Neural progenitor cell (in vitro differentiated cells): ENCODE measurements at places on chromosomes 11 and 22. TPM values are rescaled to one million over a fixed set of nuclear protein-coding genes. Genes with fewer than 3 reads are reported as not detected.

DNA sequence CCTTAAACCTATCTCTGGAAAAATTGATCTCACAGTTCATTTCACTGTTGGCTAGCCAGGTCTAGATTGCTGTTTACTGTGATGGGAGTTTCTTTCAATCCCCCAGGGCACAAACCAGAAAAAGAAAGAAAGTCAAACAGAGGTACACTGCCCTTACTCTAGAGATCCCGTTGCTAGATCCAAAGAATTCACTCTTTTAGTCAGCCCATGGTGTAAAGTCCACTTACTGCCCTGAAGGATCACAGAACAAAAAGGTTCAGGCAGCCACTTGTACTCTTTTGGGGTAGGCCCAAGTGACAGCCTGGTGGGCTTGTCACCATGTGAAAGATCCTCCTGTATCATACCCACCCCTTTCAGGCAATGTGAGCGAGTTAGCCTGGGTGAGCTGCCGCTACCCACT is 162.6 kb upstream of the CCDC179 start:
- no peaks in the 10 kb centered on the region for H3K27me3 ChIP-seq
- no peak for DNase-seq
- H3K36me3 ChIP-seq, result no peaks in the 10 kb centered on the region
- H3K27ac ChIP-seq, result no peak overlapping the region

DEUP1 gene
- not detected in 2 replicates for total RNA-seq

GRCh38 chr11:131944736-131945135 is 574.3 kb downstream of the NTM start:
- no peak overlapping the region for H3K4me3 ChIP-seq
- no peaks in the 10 kb centered on the region for H3K4me1 ChIP-seq
- no peaks in the 10 kb centered on the region for H3K36me3 ChIP-seq
- no peak for DNase-seq

GRCh38 chr11:110431051-110431672 is 1.4 kb downstream of the FDX1 start:
- peaks cover 5% of the 10 kb centered on the region for H3K4me1 ChIP-seq
- no peaks in the 10 kb centered on the region for H3K36me3 ChIP-seq
- H3K4me3 ChIP-seq, result peak overlapping the region; percentile 91
- no peak overlapping the region for H3K27ac ChIP-seq
- H3K27me3 ChIP-seq, result peaks cover 16% of the 10 kb centered on the region
- peak; percentile 4 for DNase-seq

GRCh38 chr11:108534274-108534882 is 36.2 kb upstream of the POGLUT3 start:
- H3K4me1 ChIP-seq, result peaks cover 18% of the 10 kb centered on the region
- no peak for DNase-seq
- H3K27ac ChIP-seq, result no peak overlapping the region
- no peaks in the 10 kb centered on the region for H3K36me3 ChIP-seq
- no peak overlapping the region for H3K4me3 ChIP-seq
- no peaks in the 10 kb centered on the region for H3K27me3 ChIP-seq

NPTXR gene
- total RNA-seq, result 0.99 and 2.5 TPM in 2 replicates

GRCh38 chr22:19809741-19810140 is 44.9 kb downstream of the GNB1L start:
- no peak for DNase-seq
- H3K4me1 ChIP-seq, result no peaks in the 10 kb centered on the region
- no peak overlapping the region for H3K4me3 ChIP-seq
- H3K36me3 ChIP-seq, result no peaks in the 10 kb centered on the region

GRCh38 chr22:19629720-19630419 is 84.4 kb upstream of the SEPTIN5 start:
- no peaks in the 10 kb centered on the region for H3K36me3 ChIP-seq
- H3K27ac ChIP-seq, result no peak overlapping the region
- peaks cover 7% of the 10 kb centered on the region for H3K27me3 ChIP-seq
- H3K4me1 ChIP-seq, result peaks cover 9% of the 10 kb centered on the region
- peak; percentile 90 for DNase-seq
- no peak overlapping the region for H3K4me3 ChIP-seq

MUC2 gene
- total RNA-seq, result not detected in 2 replicates

- H3K4me3 ChIP-seq, result no peak overlapping the region
- no peak overlapping the region for H3K27ac ChIP-seq
- no peaks in the 10 kb centered on the region for H3K36me3 ChIP-seq
- H3K4me1 ChIP-seq, result peaks cover 7% of the 10 kb centered on the region
Measured at GRCh38 chr22:32911503-32911902, 110.0 kb downstream of the TIMP3 start.

DNA sequence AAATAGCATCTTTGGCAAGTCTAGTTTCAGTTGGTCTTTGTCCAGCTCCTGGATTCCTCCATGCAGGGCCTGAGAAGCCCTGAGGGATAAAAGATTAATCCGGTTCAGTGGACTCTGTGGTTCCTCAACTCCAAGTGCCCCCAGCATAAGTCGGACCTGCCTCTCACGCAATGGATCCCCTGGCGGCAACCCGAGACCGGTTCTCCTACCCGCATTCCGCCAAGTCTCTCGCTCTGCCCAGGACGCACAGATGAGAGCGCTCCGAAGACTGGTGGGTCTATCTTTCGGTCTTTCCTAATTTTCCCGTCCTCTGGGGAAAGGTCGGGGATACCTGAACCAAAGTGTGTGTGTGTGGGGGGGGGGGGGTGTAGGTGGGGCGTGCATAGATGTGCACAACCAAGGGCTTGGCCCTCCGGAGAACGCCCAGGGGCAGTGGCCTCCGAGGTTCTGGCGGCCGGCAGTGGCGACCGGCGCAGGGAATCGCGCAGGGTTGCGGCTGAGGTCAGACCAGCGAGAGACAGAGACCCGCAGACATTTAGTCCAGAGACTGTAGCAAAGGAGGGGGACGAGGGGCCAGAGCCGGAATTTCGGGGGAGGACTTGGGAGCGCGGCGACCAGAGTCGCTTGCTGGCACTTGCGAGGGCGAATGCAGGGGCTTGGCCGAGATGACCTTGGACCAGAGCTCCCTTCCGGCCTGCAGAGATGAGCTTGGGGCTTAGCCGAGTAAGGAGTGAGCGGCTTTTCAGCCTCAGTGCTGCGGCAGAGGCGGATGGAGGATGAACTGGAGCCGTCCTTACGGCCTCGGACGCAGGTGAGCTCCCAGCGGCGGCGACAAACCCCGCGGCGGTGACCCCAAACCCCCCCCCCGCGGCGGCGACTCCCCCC is 712 bp upstream of the SLC2A11 start:
- peak; percentile 75 for DNase-seq
- peaks cover 4% of the 10 kb centered on the region for H3K4me1 ChIP-seq
- no peak overlapping the region for H3K27ac ChIP-seq
- H3K36me3 ChIP-seq, result no peaks in the 10 kb centered on the region
- peaks cover 20% of the 10 kb centered on the region for H3K27me3 ChIP-seq

- no peak overlapping the region for H3K4me3 ChIP-seq
- no peaks in the 10 kb centered on the region for H3K4me1 ChIP-seq
- H3K27ac ChIP-seq, result no peak overlapping the region
- no peaks in the 10 kb centered on the region for H3K27me3 ChIP-seq
Measured at GRCh38 chr11:92128026-92128425, 96.6 kb upstream of the FAT3 start.

- DNase-seq, result peak; percentile 6
- no peak overlapping the region for H3K4me3 ChIP-seq
- no peak overlapping the region for H3K27ac ChIP-seq
- H3K27me3 ChIP-seq, result no peaks in the 10 kb centered on the region
- no peaks in the 10 kb centered on the region for H3K4me1 ChIP-seq
Measured at GRCh38 chr22:34390400-34390799, 470.1 kb upstream of the LARGE1 start.

DNA sequence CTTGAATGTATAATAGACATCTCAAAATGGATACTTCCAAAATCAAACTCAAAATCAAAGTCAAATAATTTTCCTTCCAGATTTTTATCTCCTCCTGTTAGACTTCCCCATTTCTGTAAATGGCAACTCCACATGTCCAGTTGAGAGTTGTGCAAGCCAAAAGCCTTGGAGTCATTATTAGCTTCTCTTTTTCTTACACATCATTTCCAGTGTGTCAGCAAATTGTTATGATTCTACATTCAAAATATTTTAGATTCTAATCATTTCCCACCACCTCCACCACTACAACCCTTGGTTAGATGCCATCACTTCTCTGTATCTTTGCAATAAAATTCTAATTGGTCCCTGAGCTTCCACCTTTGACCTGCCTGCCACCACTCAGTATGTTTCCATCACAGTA is 155.7 kb downstream of the CNTN5 start:
- no peaks in the 10 kb centered on the region for H3K27me3 ChIP-seq
- H3K4me3 ChIP-seq, result no peak overlapping the region
- no peak overlapping the region for H3K27ac ChIP-seq

GRCh38 chr22:26918226-26918625 is 260.8 kb downstream of the MIAT start:
- peaks cover 9% of the 10 kb centered on the region for H3K27me3 ChIP-seq
- H3K27ac ChIP-seq, result no peak overlapping the region
- DNase-seq, result no peak
- H3K36me3 ChIP-seq, result no peaks in the 10 kb centered on the region

GRCh38 chr22:36274531-36274930 is 21.6 kb downstream of the APOL1 start:
- H3K27ac ChIP-seq, result no peak overlapping the region
- peaks cover 6% of the 10 kb centered on the region for H3K4me1 ChIP-seq
- H3K4me3 ChIP-seq, result no peak overlapping the region

DNA sequence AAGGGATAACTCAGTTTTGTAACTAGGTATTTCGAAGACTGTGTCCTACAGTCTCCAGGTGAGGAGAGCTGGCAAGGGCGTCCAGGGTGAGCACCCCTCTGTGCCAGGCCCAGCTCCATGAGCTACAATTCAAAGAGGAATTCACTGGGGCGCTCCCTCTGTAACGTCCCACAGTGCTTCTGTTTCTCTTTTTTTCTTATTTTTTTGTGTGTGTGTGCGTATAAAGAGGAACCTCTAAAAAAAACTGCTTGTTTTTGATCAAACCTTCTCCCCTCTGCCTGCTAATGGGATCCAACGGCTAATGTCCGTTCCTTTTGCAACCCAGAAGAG is 17.1 kb downstream of the ASCC2 start:
- H3K27me3 ChIP-seq, result no peaks in the 10 kb centered on the region
- DNase-seq, result no peak
- H3K27ac ChIP-seq, result no peak overlapping the region
- no peaks in the 10 kb centered on the region for H3K36me3 ChIP-seq

DNA sequence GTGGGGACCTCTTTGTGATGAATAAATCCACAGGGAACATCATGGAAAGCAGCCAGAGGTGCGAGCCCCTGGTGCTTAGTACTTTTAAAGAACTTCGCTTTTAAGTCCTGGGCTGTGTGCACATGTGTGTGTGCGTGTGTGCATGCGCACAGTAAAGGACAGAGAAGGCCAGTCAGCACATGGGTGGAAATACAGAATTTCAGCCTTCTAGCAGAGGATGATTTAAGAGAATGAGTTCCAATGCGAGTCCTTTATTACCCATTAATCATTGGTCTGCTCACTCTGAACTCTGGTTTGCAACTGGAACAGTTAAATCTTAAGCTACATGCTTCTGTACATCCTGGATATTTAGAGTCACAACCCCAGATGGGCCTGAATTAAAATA is 18.9 kb downstream of the TEAD1 start:
- H3K4me3 ChIP-seq, result no peak overlapping the region
- no peak for DNase-seq
- H3K27ac ChIP-seq, result no peak overlapping the region
- no peaks in the 10 kb centered on the region for H3K27me3 ChIP-seq
- peaks cover 65% of the 10 kb centered on the region for H3K4me1 ChIP-seq

DNA sequence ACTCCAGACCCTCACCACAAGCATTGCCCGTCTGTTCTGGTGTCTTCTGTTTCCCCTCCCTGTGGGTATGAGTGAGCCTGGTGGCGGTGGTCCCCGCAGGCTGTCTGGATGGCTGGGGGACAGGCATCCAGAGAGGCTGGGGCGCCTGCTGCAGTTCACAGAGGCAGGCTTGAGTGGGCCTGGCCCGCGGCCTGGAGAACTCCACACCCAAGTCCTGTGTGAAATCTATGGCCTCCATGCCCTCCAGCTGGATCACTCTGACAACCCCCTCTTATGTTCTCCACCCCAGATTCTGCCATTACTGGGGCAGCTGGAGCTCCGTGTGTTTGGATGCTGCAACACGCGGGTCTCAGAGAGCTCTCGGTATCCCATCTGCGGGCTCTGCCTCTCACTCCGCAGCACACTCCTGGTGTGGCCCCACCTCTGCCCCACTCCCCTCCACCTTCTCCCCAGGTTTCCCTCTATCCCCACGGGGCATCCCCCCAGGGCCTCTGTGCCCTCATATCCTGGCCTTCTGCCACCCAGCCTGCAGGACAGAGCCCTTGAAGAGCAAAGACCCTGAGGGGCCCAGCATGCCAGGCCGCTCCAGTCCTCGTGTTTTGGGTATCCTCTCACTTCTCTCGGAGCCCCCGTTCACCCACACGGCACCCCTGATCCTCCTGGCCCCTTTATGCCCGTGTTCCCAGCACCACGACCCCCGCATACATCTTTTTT is 31.3 kb downstream of the LRRC74B start:
- no peak overlapping the region for H3K4me3 ChIP-seq
- no peak overlapping the region for H3K27ac ChIP-seq
- no peaks in the 10 kb centered on the region for H3K36me3 ChIP-seq
- H3K4me1 ChIP-seq, result no peaks in the 10 kb centered on the region
- DNase-seq, result no peak
- no peaks in the 10 kb centered on the region for H3K27me3 ChIP-seq

GRCh38 chr22:33347002-33347401 is 288.8 kb upstream of the SYN3 start:
- H3K27ac ChIP-seq, result no peak overlapping the region
- H3K36me3 ChIP-seq, result no peaks in the 10 kb centered on the region
- no peak overlapping the region for H3K4me3 ChIP-seq
- no peak for DNase-seq

TSPAN32 gene
- 0.19 TPM in 1 of 2 replicates, not detected in the other for total RNA-seq

SIRT3 gene
- total RNA-seq, result 22.4 and 22.6 TPM in 2 replicates

GRCh38 chr11:119567688-119568582 is 145.0 kb upstream of the THY1 start:
- no peak overlapping the region for H3K27ac ChIP-seq
- DNase-seq, result no peak
- no peaks in the 10 kb centered on the region for H3K36me3 ChIP-seq
- H3K4me1 ChIP-seq, result no peaks in the 10 kb centered on the region

MGAT3 gene
- 7.5 and 18.5 TPM in 2 replicates for total RNA-seq

MICAL2 gene
- total RNA-seq, result 0.60 and 0.68 TPM in 2 replicates

- no peaks in the 10 kb centered on the region for H3K4me1 ChIP-seq
- no peak for DNase-seq
- no peak overlapping the region for H3K27ac ChIP-seq
- no peaks in the 10 kb centered on the region for H3K27me3 ChIP-seq
- H3K4me3 ChIP-seq, result no peak overlapping the region
Measured at GRCh38 chr22:33456511-33456910, 398.3 kb upstream of the SYN3 start.

GRCh38 chr11:45605051-45605450 is 60.4 kb downstream of the CHST1 start:
- H3K4me3 ChIP-seq, result no peak overlapping the region
- H3K27me3 ChIP-seq, result no peaks in the 10 kb centered on the region
- no peak for DNase-seq

C11orf91 gene
- total RNA-seq, result not detected in 2 replicates

DNA sequence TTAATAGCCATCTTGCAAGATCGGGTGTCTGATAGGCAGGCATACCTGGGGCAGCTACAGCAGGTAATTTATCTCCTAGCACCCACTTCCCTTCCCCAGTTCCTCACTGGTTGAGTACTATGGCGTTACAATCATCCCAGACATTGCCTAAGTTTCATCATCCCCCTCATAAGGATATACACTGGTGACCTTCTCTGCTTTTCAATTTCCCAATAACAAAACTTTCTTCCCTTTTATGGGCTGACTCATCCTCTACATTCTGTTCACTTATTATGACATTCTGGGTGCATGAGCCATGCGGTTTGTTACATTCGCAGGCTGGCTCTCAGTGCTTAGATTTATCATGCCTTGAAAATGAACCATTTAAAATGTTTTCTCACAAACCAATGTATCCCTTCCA is 5.0 kb upstream of the MRPL11 start:
- DNase-seq, result no peak
- no peak overlapping the region for H3K27ac ChIP-seq
- H3K4me1 ChIP-seq, result no peaks in the 10 kb centered on the region
